ENCODE measurements at places on chromosomes 2 and 18.
A peak's percentile ranks its signal among the peaks of the same experiment; 100 is the strongest.

DNA sequence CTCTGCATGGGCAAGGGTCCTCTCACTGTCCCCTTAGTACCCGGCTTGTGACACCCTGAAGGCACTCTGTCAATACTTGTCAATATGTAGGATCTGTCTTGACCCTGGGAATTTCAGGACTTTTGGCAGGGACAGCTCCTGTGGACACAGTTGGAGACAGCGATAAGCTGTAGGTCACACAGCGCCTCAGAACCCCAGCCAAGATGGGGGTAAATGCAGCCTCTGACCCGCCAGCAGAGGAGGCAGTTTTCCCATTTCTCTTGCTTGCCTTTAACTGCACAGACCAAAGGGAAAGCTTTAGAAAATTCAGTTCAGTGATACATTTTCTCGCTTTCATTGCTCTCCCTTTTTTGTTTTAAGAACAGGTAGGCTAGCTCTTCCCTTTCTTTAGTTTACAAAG, 54.8 kb upstream of the KLHL29 start:
- peak; percentile 60 for DNase-seq

GRCh38 chr2:112634153-112634873, 11.4 kb upstream of the SLC20A1 start:
- DNase-seq, result no peak

- no peak for DNase-seq
Measured at GRCh38 chr2:154455866-154456265, 242.6 kb upstream of the KCNJ3 start.

DNA sequence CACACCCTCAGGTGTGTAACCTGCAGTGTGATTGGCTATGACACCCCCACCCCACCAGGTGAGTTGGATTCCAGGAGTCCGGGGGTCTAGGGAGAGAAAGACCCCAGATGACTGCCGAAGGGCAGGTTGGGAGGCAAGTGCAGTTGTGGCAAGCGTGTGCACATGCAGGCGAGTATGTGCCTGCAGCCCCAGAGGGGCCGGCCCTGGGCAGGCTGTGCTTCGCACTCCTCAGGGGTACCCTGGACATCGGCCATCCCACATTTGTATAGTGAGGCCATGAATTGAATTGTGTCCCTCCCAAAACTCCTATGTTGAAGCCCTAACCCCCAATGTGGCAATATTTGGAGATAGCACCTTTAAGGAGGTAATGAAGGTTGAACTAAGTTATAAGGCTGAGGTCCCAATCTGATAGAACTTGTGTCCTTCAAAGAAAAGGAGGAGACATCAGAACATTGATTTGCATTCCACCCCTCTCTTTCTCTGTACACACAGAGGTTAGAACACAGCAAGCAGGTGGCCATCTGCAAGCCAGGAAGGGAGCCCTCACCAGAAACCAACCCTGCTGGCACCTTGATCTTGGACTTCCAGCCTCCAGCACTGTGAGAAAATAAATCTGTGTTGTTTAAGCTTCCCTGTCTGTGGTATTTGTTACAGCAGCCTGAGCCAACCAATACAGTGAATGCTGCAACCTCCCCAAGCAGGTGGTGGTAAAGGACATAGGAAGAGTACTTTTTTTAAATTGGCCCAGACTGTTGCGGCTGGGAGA, 241.8 kb downstream of the TFCP2L1 start:
- DNase-seq, result no peak

DNA sequence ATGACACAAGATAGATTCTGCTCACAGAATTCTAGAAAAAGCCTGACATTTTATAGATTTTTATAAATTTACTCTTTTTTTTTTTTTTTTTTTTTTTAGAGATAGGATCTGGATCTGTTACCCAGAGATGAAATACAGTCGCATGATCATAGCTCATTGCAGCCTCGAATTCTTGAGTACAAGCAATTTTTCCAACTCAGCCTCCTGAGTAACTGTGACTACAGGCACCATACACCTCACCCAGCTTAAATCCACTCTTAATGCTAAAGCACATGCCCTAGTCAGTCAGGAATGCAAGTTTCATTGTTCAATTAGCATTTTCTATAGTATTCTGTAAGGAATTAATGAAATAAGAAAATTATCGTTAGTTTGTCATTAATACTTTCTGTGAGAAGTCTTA, 32.1 kb upstream of the WDR75 start:
- DNase-seq, result no peak

- DNase-seq, result no peak
Measured at GRCh38 chr2:196176142-196176738, 4.9 kb upstream of the STK17B start.

- DNase-seq, result no peak
Measured at GRCh38 chr18:2655178-2655953, at the start of gene SMCHD1. TSS of gene SMCHD1 (plus strand) at chr18:2655726. CDS start at chr18:2656076, 350 bp downstream.

DNA sequence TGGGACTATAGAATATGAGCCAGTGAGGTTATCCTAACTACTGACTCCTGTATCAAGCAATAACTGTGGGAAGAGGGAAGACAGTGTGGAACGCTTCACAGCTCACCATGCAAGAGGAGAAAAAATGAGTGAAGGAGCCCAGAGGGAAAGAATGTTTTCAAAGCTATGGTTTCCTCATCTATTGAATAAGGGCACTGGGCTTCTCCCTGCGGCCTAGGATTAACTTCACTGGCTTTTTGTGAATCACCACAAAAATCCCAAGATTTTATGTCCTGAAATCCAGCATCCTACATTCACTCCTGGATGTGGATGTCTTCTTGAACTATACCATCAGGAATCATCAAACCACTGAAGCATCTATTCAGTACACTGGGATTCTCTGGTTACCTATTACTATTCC, 44.5 kb upstream of the SP5 start:
- DNase-seq, result no peak

GRCh38 chr2:191051825-191052778, 38.1 kb upstream of the STAT1 start:
- DNase-seq, result no peak

GRCh38 chr18:25240420-25240770, 111.6 kb downstream of the ZNF521 start:
- DNase-seq, result no peak

GRCh38 chr2:174636987-174637386, 39.4 kb upstream of the WIPF1 start:
- DNase-seq, result no peak

DNA sequence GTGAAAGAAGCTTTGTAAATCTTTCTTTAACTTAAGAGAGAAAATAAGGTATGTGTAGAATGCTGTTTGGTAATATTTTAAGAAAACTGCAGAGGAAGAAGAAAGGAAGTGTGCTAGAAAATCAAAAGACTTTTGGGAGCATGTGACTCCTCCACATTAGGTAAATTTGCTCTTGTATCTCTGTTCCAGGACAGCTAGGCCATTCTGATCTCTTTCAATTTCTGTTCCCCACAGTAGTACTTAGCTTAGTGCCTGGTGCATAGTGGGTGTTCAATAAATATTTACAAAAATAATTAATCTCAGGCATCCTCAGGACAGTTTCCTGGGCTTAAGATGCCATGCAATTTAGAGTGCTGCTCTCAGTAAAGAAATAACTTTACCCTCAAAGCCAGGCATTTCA, 105.0 kb downstream of the GPD2 start:
- DNase-seq, result no peak

DNA sequence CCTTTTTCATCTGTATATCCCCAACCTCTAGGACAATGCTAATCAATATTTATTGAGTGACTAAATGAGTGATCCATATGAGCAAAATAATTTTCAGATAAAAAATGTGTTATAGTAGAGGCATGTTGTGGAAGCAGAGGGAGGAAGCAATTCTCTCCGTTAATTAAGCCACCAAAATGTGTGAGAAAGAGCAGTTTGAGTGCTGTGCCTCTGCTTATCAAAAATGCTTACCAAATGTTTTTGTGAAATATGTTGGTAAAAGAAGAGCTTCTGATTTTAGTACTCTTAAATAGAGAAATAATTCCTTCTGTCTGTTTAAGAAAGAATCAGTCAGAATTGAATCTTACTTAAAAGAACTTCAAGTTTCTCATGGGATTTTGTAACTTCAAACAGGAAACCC, 90.3 kb downstream of the DTNA start:
- DNase-seq, result no peak

DNA sequence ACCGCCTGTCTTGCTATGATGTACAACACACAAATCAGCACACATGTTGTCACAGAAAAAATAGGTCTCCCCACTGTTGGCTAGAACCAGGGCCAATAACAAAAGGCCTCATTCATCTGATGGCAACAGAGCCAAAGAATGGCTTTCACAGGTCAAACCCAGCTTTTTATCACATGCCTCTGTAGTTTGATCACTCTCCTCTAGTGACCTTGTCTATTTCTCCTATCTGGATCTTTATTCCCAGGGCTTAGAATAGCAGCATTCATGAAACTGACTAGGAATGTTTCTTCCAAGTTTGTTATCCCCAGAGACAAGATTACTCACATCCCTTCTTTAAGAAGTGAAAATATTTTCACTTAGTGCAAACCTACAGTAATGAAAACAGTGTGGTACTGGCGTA, 285.8 kb upstream of the GYPC start:
- no peak for DNase-seq

GRCh38 chr2:19987936-19988335, 2.0 kb downstream of the WDR35 start:
- no peak for DNase-seq

- DNase-seq, result no peak
Measured at GRCh38 chr2:178863856-178864620, 56.8 kb upstream of the TTN start.

GRCh38 chr2:43193652-43194120, 32.7 kb downstream of the ZFP36L2 start:
- no peak for DNase-seq

- DNase-seq, result no peak
Measured at GRCh38 chr2:120447127-120447785, 101.3 kb downstream of the INHBB start.

DNA sequence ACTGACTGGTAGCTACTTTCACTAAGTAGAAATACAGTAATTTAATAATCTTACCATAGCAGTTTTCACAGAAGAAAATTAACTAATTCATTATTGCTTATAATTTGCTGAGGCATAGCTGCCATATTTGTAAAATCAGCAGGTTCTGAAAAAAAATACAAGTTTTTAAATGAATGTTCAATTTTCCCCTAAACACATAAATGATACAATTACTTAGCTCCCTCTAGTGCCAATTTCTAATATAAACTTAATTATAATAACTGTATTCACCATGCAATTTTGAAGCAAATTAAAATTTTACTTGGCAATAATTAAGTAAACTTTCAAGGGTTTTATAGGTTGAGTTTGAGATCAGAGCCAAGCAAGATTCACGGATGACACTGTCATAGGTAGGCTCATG, 1321.6 kb upstream of the ACVR2A start:
- no peak for DNase-seq

DNA sequence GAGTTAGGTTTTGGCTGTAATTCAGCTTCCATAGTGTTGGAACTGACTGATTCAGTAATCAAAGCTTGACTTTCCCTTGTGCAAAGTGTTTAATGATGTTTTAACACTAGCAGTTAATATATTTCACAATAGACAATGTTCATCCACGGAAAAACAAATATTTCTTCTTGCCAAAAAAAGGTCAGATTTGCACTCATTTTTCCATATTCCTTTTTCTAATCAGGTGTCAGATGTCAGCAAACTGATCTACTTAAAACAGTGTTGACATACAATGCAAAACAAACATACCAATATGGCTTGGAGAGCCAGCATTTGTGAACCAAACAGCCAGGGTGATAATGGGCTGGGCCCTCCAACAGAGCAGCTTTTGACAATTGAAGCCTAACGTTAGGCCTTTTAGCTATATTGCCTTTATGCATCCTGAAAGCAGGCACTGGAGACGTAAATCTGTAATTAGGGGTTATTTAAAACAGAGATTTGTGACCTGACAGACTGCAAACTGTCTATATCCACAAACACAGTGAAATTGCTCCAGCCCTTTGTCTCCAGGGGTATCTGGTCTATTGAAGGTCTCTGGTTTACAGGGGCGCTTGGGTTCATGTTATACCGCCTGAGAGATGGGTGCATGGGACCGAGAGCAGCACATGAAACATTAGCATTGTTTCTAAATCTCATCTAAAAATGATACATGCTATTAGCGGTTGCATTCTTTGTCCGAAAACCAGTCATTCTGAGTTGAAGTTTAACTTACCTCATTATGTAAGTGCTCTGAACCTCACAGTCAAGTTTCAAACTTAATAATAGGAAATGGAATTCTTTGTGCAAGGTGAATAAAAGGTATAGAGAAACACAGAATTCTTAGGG, 7.1 kb upstream of the CDCA7 start:
- no peak for DNase-seq

- DNase-seq, result no peak
Measured at GRCh38 chr2:181971032-181971431, 14.6 kb upstream of the PPP1R1C start.

DNA sequence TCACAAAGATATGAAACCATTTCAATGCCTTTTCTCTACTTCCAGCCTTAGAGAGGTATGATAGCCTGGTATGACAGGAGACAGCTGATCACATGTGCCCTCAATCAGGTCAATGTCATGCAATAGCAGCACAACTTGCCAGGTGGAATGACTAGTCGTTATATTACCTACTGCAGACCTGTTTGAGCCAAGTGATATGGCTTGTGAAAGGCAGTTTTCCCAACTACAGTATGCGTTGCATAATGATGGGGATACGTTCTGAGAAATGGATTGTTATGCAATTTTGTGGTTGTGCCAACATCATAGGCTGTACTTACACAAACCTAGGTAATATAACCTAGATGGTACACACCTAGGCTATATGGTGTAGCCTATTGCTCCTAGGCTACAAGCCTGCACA, 262.8 kb downstream of the ICOS start:
- no peak for DNase-seq

- DNase-seq, result no peak
Measured at GRCh38 chr18:75139226-75139911, 69.6 kb downstream of the PTGR3 start.

- no peak for DNase-seq
Measured at GRCh38 chr2:30803281-30803680, 4.0 kb downstream of the CAPN13 start.

- no peak for DNase-seq
Measured at GRCh38 chr2:117512307-117512706, 302.2 kb upstream of the DDX18 start.

DNA sequence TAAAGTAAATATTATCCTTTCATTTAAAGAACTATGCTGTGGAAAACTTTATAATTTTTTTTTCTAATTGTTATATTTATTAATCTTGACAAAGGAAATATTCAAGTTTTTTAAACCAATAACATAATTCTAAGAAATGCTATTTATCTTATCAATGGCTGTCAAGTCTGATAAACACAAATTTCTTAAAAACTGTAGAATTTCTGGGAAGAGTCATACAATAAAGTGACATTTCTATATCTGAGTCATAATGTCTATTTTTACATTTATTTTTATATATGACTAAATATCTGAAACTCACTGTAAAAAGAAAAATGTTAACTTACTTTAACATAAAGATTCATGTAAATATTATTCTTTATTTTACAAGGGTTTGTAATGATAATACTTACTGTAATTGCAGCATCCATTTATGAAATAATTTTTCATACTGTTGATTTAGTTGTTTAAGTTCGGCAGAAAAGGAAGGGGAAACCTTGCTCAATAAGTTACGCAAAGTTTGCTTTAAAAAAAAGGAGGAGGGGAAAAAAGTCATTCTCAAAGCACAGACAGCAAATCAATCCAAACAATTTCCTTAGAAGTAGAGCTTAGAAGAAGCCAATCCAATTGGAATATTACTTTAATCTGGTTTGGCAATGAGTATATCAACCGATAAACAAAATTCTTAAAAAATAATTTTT, 32.4 kb downstream of the ORC2 start:
- DNase-seq, result no peak

- no peak for DNase-seq
Measured at GRCh38 chr2:172813314-172813888, 77.8 kb downstream of the RAPGEF4 start.

- no peak for DNase-seq
Measured at GRCh38 chr2:237760506-237761502, 37.8 kb upstream of the RBM44 start.

GRCh38 chr2:32591669-32592463, 36.0 kb upstream of the TTC27 start:
- DNase-seq, result no peak

Measured in iPS DF 19.7 (cell line).